ENCODE measurements at places on chromosomes 7 and 10.

DNA sequence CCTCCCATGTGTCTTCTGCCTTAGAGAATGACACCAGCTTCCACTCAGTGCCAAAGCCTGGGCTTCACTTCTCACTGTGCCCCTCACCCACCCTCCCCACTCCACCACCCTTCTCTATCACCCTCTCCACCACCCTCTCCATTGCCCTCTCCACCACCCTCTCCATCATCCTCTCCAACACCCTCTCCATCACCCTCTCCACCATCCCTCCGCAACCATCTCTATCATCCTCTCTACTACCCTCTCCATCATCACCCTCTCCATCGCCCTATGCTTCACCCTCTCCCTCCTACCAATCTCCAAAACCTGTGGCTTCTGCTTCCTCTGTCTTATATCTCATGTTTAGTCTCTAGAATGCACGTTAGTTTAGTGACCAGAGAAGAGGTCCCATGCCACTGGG is 91.0 kb upstream of the TMEM72 start:
- DNase-seq: no peak

- no peak for DNase-seq
These were observed 22.1 kb downstream of the STAMBPL1 start for GRCh38 chr10:88901984-88902789.

- DNase-seq: no peak
These were observed 234.7 kb downstream of the CAMK1D start for GRCh38 chr10:12583891-12584595.

DNA sequence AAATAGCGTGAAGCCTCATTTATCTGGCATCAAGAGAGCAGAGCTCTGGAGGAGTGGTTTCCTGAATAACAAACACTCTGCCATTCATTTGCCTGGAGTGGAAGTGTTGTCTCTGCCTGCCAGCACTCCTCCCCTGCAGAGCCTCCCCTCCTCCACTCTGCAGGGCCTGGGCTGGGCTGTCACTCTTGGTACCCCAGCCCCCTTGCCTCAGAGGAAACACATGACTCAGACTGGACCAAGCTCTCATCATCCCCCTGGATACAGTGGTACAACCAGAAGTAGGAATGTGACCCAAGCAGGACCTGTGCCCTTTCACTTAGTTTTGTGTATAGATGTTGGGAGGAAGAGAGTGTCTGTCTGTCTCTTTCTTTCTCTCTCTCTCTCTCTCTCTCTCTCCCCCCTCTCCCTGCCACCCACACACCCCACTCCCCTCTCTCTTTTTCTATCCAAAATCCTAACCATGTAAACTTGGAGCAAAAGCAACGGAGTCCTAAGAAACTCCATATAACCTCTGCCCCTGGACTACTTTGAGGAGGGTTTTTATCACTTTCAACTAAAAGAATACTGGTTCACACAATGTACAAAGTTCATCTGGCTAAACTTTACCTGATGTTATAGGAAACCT is 43.9 kb downstream of the DOCK4 start:
- no peak for DNase-seq

DNA sequence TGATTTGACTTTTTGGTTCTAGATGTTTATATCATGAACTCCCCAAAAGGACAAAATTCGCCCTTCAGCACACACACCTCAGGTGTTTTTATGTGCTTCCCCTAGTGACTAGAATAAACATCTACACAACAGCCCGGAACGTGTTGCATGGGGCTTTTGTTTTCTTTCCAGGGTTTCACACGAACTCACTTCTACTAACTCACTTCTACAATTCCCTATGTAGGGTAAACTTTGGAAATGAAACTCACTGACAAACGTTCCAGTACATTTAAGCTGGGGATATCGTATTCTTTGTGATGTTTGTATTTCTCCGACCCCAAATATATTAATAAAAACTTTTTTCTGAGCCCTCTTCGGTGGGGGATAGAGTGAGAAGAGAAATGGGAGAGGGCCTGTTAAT is 1.4 kb downstream of the TRA2A start:
- peak; percentile 22 for DNase-seq

DNA sequence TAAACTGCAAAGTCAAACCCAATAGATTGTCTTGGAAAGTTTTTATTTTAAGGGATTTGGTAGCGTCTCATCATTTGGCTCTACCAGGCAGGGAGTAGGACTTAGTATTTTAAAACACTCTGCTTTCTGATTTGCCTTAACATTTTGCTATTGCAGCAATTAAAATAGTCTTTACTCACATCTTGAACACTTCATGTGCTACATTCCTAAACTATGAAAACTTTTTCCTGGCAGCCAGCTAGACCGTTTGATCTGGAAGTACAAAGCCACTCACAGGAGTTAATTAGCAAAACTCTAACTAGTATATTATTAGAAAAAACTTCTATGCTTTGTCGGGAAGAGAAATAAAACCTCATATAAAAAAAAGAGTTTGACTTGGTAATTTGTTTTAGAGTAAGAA is 111.4 kb downstream of the TFPI2 start:
- no peak for DNase-seq

Measured in inflammatory macrophage (primary cell).